SJCRH30 (cell line): ENCODE measurements at places on chromosomes 11 and 22. TPM values are rescaled to one million over a fixed set of nuclear protein-coding genes. Genes with fewer than 3 reads are reported as not detected.

The SLC25A22 gene
- 20.2 and 22.4 TPM in 2 replicates for total RNA-seq

The FTH1 gene
- 349 and 357 TPM in 2 replicates for total RNA-seq

The DUSP8 gene
- total RNA-seq: 0.71 and 0.83 TPM in 2 replicates

The MEI1 gene
- total RNA-seq: not detected in 2 replicates

The SHANK3 gene
- total RNA-seq: 0.08 and 0.12 TPM in 2 replicates

The SHISA8 gene
- total RNA-seq: not detected in 2 replicates

The MS4A14 gene
- not detected in 2 replicates for total RNA-seq

The HEPHL1 gene
- not detected in 2 replicates for total RNA-seq

DNA sequence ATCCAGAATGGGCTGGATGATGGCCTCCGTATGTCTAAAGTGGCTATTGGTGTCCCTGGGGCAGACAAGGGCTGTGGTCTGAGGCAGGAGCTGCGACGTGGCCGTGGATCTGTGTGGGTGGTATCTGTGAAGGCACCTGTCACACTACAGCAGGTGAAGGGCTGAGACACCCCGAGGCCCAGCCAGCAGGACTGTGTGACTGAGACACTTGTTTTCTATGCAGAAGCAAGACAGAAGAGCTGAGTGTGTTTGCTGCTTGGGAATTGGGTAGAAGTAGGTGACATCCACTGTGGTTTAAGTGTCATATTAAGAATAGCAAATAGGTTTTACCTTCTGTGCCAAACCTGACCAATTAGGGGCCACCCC, 35.0 kb downstream of the AMPD3 start:
- H3K4me1 ChIP-seq: peaks cover 19% of the 10 kb centered on the region
- no peaks in the 10 kb centered on the region for H3K27me3 ChIP-seq
- H3K4me3 ChIP-seq: no peak overlapping the region
- H3K27ac ChIP-seq: peak overlapping the region; percentile 64
- H3K36me3 ChIP-seq: peaks cover 34% of the 10 kb centered on the region

- peaks cover 3% of the 10 kb centered on the region for H3K4me1 ChIP-seq
- no peaks in the 10 kb centered on the region for H3K27me3 ChIP-seq
- H3K36me3 ChIP-seq: no peaks in the 10 kb centered on the region
- H3K27ac ChIP-seq: no peak overlapping the region
Observed at GRCh38 chr11:129282634-129283033, 90.5 kb upstream of the ARHGAP32 start.

GRCh38 chr11:26827567-26828081, 105.8 kb upstream of the SLC5A12 start:
- no peaks in the 10 kb centered on the region for H3K27me3 ChIP-seq
- H3K4me3 ChIP-seq: no peak overlapping the region
- H3K36me3 ChIP-seq: no peaks in the 10 kb centered on the region

DNA sequence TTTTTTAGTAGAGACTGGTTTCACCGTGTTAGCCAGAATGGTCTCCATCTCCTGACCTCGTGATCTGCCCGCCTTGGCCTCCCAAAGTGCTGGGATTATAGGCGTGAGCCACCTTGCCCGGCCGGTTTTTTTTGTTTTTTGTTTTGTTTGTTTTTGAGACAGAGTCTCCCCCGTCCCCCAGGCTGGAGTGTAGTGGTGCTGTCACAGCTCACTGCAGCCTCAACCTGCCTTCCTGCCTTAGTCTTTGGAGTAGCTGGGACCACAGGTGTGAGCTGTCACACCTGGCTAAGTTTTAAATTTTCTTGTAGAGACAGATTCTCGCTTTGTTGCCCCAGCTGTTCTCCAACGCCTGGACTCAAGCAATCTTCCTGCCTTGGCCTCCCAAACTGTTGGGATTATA, 3.2 kb downstream of the PPIL2 start:
- no peaks in the 10 kb centered on the region for H3K27me3 ChIP-seq
- no peak overlapping the region for H3K4me3 ChIP-seq
- peaks cover 25% of the 10 kb centered on the region for H3K36me3 ChIP-seq
- H3K27ac ChIP-seq: no peak overlapping the region

GRCh38 chr22:31302537-31302936, 10.2 kb upstream of the PIK3IP1 start:
- H3K4me3 ChIP-seq: no peak overlapping the region
- no peak overlapping the region for H3K27ac ChIP-seq
- H3K4me1 ChIP-seq: no peaks in the 10 kb centered on the region
- H3K36me3 ChIP-seq: no peaks in the 10 kb centered on the region
- no peaks in the 10 kb centered on the region for H3K27me3 ChIP-seq

DNA sequence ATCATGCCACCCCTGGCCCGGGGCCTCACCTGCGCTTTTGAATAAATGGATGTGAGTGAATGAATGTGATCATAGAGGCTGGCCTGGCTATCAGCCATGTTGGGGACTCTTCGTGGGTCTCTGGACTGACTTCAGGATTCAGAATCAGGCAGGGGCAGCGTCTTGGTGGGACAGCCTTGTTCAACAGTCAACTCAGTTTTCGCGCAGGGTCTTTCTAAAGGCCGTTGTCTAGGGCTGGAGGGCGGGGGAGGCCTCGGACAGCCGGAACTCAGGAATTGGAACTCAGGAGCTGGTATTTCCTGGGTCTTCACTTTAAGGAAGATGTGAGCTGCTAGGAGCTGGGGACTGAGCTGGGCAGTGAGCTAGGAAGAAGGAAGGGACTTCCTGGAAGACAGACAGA, 146.0 kb downstream of the CACNA1I start:
- H3K27me3 ChIP-seq: no peaks in the 10 kb centered on the region
- DNase-seq: no peak
- no peaks in the 10 kb centered on the region for H3K4me1 ChIP-seq
- H3K27ac ChIP-seq: no peak overlapping the region
- no peaks in the 10 kb centered on the region for H3K36me3 ChIP-seq
- H3K4me3 ChIP-seq: no peak overlapping the region

DNA sequence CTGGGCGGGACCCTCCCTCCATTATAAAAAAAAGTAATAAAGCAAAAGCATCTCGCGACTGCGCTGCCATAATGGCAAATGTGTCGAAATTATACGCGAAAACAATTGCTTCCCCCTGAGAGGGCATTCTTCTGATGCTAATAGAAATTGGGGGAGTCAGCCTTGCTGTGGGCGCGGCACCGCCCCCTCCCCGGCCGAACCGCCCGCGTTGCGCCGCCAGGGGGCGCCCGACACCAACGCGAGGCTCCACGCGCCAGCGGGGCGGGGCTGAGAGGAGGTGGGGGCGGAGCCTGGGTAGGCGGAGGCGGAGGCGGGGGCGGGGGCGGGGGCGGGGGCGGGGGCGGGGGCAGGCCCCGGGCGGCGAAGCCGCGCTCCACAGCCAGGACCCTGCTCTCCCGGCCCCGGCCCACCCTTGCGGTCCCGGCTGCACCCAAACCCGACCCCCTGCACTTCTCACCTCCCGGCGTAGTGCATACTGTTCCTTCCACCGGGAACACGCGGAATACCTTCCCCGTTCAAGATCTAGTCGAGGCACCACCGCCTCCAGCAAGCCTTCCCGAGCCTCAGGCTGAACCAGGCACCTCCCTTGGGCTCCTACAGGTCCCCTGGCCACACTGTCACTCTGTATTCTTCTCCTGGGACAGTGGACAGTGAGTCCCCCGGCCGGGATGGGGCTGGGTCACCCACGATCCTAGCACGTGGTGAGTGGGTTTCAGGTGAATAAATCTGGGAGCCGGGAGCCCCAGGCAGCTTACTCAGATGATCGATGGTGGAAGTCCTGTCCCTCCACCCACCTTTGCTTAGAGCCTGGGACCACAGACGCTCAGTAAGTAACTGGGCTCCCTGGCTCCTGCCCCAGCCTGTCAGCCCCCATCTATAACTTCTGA, 15.5 kb upstream of the UPK3A start:
- peak; percentile 67 for DNase-seq
- H3K27ac ChIP-seq: no peak overlapping the region
- peak overlapping the region; percentile 47 for H3K4me3 ChIP-seq
- no peaks in the 10 kb centered on the region for H3K36me3 ChIP-seq
- H3K4me1 ChIP-seq: peaks cover 17% of the 10 kb centered on the region

- peaks cover 10% of the 10 kb centered on the region for H3K4me1 ChIP-seq
- H3K36me3 ChIP-seq: peaks cover 5% of the 10 kb centered on the region; the same call in 1 of the 2 replicates
- DNase-seq: peak; percentile 58
- peak overlapping the region; percentile 21 for H3K4me3 ChIP-seq
- H3K27me3 ChIP-seq: no peaks in the 10 kb centered on the region
- H3K27ac ChIP-seq: peak overlapping the region; percentile 74
Observed at GRCh38 chr11:120432056-120433018, 79.2 kb upstream of the GRIK4 start.
